ENCODE measurements at places on chromosomes 2 and 18. TPM values are rescaled to one million over a fixed set of nuclear protein-coding genes. Genes with fewer than 3 reads are reported as not detected.
A peak's percentile ranks its signal among the peaks of the same experiment; 100 is the strongest.

FOXD4L1 gene
- not detected for total RNA-seq

MSTN gene
- total RNA-seq: not detected

LMAN2L gene
- total RNA-seq: 7.9 TPM

PTPN18 gene
- total RNA-seq: 194 TPM

DSG1 gene
- total RNA-seq: not detected

SPATA3 gene
- total RNA-seq: not detected

SH3BP4 gene
- total RNA-seq: 1.0 TPM

ASIC4 gene
- total RNA-seq: 0.12 TPM

CCDC150 gene
- total RNA-seq: 1.1 TPM

RPL37A gene
- 1,744 TPM for total RNA-seq

GKN1 gene
- not detected for total RNA-seq

BUB1 gene
- 4.2 TPM for total RNA-seq

LAMA3 gene
- not detected for total RNA-seq

DLX2 gene
- total RNA-seq: 0.78 TPM

ZC3H6 gene
- total RNA-seq: 13.1 TPM

DNA sequence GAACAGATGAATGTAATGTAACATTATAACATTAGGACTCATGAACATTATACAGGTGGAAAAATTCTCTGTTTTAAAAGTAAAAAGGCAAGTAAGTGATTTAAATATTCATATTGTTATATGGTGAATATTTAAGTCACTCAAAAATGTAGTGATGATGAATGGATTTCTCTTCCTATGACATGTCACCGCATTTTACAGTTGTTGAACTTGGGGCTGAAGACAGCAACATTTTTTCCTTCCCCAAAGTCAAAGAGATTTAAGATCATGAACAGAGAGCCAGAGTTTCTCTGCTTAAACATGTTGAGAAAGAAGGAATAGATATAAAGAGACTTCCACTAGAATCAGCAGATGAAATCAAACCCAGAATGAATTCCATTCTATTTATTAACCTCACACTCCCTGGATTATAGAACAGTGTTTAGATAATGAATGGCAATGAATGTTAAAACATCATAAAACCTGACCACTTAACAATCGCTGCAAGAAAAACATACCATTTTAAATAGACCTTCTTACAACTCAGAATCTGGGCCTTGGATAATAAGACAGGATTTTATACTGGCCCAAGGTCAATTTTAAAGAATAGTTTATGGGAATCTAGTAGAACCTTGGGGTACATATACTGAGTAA is 163.6 kb upstream of the SIX2 start:
- DNase-seq: no peak

GRCh38 chr18:32919799-32920198 is 147.0 kb upstream of the KLHL14 start:
- no peak for DNase-seq

DNA sequence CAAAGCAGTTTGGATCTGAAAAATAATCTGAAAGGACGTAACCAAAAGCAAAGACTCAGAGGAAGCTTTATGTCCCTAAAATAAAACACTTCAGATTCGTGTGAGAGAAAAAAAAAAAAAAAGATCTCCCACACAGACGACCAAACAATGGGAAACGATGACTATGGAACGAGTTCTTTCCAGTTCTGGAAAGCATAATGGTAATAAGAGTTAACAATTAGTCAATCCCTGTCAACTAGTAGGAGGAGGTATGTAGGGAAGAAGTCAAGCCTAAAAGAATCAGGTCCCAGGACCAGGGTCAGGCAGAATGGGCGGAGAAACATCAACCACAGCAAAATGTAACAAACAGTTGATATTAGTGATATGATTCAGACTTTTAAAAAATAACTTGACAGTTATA is 170.3 kb upstream of the SETBP1 start:
- no peak for DNase-seq

GRCh38 chr2:105768961-105769452 is 24.3 kb downstream of the NCK2 start:
- DNase-seq: no peak

GRCh38 chr2:71907503-71907902 is 240.2 kb downstream of the CYP26B1 start:
- no peak for DNase-seq

GRCh38 chr2:120540719-120541552 is 194.7 kb upstream of the GLI2 start:
- DNase-seq: no peak

DNA sequence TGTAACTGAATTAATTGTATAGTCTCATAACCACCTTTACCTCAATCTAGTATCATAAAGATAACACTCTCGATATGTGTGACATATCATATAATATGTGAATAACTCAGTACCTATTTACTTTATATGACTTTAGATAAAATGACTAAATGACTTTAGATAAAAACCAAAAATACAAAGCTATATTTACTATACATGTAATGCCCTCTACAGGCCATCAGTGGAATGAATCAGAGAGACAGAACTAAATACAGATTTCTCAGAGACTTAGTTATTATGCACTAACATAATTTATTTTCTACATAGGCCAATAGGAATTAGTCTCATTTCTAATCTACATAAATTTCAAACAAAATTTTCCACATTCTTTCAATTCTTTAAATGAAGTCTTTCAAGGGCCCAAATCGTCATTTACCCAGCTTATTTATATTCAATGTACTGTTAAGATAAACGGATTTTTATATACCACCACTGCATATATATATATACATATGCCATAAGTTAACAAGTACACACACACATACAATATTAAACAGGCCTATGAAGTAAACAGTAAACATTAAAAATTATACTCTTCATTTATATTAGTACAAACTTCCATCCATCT is 219.9 kb downstream of the EXOC6B start:
- DNase-seq: no peak

DNA sequence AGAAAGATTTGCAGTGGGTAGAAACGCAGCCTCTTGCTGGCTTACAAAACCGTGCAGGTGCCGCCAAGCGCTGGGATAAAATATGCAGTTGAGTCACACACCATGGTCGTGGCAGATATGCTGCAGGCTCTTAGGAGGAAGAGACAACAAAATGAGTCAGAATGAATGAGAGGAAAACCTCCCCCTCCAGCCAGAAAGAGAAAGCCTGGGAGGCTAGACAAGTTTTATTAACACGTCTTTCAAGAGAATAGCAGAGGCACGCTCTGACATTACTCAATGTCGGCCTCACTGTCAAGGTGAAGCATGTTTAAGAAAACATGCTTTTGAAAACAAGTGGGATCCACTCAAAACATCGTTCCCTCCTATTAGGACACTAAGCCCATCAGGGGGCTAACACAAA is 37.1 kb upstream of the ZCCHC2 start:
- no peak for DNase-seq

GRCh38 chr2:55860832-55861231 is 62.8 kb downstream of the EFEMP1 start:
- DNase-seq: no peak

- no peak for DNase-seq
These were observed 15.4 kb downstream of the EVA1A start for GRCh38 chr2:75545387-75545786.

DNA sequence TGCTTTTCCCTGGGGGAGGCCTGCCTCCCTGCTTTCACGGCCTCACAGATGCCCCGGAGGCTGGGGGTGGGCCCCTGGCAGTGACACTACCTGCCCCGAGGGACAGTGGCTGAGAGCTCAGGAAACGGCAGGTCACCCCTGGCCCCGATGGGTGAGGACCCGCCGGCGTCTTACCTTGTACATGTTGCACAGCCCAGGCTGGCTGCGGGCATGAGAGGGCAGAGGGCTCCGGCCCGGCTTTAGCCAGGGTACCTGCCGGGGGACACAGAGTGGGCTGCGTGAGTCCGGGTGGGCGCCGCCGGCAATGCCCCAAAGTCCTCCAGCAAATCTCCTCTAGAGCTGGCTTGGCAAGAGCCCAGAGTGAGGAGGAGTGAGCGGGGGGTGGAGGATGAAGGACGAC is 122.9 kb downstream of the MBP start:
- DNase-seq: no peak

DNA sequence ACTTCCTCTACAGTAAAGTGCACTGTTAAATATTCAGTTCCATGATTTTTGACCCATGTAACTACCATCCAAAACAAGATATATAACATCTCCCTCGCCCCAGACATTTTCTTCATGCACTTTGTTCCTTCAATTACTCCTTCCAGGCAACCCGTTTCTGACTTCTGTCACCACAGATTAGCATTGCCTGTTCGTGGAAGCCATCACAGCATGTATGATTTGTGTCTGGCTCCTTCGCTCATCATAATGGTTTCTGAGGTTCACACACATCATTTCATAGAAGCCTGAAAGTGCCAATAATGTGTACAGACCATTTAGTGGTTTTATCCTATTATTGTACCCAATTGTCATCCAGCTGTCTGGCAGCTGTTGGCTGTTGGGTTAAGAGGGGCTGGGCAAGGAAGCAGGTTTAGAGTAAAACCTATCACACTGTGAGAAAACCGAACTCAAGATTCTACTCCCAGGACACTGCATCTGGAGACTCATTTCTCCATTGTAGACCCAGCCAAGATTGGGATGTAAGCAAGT is 16.1 kb downstream of the ARHGAP28 start:
- no peak for DNase-seq

DNA sequence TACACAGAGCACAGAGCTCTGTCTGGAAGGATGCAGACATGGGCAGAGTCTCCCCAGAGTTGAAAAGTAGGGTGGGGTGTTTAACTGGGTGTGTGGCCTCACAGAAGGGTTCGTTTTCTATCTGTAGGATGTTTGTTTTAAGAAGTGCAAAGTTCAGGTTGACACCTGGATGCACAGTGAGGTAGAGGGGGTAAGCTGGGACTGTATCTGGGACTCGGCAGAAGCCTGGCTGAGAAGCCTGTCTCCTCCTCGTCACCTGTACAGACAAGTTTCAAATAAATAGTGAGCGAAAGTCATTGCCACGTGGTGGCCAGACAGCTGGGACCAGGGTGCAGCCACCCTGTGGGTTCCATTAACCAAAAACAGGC is 145.9 kb downstream of the KLHL29 start:
- DNase-seq: no peak

DNA sequence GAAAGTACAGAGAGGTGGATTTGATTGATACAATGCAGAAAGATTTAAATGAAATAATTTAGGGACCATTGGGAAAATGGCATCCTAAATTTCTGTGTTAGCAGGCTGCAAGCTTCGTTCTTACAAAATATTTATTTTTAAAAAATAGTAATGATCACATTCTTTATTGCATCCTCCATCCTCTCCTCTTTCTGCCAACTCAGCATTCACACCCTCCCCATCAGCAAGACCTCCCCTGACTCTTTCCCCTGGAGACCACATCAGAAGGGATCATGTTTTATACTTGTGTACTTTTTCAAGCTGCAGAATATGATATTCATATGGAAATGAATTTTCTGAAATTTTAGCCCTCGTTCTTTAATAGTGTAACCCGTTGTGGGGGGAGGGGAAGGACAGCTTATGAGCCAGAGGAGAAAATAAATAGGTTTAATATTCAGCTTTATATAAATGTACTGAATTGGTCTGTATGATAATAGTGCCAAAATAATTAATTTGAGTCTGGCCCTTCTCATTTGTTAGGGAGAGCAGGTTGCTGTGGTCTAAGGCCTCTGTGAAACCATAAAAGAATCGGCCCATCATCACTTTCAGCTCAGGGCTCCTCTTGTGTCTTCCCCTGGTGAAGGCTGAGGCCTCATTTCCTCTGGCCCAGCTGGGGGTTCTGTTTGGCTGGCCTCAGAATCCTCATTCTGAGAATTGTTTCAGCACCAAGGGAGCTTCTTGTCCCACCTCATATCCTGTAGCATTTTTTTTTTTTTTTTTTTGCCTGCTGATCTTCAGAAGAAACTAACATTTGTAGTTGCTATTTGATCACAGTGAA is 330.8 kb downstream of the TXNL1 start:
- DNase-seq: no peak

GRCh38 chr2:195320413-195320973 is 336.5 kb upstream of the SLC39A10 start:
- no peak for DNase-seq

- DNase-seq: no peak
These were observed 14.4 kb upstream of the RPE start for GRCh38 chr2:209988010-209988409.

- DNase-seq: no peak
These were observed 260.8 kb downstream of the RDH14 start for GRCh38 chr2:18299423-18300212.

DNA sequence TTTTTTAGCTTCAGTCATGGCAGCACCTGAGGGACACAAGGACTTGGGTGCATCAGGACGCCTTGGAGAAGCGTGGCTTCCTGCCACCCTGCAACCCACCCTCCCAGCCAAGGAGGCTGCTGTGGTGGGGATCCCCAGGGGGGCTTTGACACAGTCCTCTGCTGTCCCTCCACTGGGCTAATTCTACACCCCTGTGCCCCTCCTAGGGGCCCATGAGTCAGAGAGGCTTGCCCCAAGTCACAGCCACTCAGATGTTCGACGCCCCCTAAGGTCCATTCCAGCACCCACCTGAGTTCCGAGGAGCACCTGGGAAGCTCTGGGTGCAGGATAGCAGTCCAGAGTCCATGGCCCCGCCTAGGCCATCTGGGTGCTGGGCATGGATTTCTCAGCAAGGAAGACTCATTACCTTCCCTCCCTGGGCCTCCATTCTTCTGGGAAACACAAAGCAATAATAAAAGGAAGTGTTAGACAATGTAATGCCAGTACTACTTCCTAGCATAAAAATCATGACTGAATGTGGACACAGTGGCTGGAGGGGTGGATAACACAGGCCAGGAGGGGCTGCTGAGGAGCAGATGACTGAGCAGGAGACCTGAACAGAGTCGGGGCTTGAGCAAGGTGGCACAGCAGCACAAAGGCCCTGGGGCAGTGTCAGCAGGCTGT is 3.7 kb downstream of the ALPG start:
- DNase-seq: no peak

DNA sequence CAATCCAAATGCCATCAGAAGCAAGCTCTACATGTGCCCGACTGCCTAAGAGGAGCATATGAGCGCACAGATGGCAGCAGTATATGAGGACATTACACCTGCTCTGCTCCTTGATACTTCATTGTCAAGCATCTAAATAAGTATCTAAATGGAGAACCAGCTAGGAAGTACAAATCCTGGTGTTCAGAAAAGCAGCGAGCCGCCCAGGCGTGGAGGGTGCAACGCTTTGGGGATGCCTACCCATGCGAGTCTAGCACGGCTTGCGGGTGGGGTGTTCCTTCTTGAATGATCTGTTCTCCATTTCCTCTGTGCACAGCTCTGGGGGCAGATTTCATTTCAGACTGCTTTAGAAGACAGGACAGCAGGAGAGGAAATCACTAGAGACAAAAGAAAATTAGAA is 63.0 kb upstream of the BCL2L11 start:
- no peak for DNase-seq

DNA sequence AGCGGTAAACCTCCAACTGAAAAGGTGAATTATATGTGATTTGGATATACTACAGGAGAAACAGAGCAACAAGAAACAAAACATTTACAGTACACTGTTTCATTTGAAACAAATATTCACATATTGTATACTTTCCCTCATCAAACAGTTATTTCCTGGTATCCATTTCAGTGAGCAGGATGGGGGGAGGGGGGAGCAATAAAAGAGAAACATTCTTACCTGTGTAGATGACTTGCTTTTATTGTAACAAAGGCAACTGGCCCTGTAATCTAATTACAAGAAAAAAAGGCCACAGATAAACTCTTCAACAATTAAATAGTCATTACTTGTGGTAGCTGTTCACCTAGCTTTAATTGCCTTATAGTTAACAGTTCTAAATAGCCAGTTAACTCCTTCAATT is 3.9 kb upstream of the PPP1CB start:
- peak; percentile 43 for DNase-seq

GRCh38 chr2:69227716-69228115 is 159.3 kb downstream of the GFPT1 start:
- no peak for DNase-seq
